Stimulated activated CD4-positive, alpha-beta T cell treated with anti-CD3 and anti-CD28 coated beads, Interleukin-12 subunit alpha, Interleukin-12 subunit beta, amount 100 ng/mL, for 48 hours (primary cell): ENCODE measurements at places on chromosomes 12 and 14.

DNA sequence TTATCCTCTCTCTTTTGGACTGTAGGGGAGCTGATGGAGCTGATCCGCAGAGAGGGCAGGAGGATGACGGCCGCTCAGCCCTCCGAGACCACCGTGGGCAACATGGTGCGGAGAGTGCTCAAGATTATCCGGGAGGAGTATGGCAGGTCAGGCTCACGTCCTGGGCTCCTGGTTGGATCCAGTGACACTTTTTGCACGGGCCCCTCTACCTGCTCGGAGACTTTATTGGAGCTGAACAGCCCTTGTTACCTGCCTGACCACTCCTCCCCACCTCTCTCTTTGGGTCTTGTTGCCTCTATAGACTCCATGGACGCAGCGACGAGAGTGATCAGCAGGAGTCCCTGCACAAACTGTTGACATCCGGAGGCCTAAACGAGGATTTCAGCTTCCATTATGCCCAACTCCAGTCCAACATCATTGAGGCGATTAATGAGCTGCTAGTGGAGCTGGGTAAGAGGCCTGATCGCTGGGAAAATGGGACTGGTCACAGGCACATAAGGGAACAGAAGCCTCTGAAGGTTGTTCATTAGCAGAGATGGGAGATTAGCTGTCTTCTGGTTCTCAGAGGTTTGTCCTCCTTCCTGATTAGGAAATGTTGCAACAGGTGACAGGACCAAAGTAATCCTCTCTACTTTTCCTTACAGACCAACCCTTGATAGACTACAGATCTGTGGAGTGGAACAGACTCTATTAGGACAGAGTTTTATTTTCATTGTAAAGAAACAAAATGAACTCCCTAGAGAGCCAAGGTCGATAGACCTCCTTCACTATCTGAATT is 718 bp downstream of the EIF2B2 start:
- DNase-seq: no peak

DNA sequence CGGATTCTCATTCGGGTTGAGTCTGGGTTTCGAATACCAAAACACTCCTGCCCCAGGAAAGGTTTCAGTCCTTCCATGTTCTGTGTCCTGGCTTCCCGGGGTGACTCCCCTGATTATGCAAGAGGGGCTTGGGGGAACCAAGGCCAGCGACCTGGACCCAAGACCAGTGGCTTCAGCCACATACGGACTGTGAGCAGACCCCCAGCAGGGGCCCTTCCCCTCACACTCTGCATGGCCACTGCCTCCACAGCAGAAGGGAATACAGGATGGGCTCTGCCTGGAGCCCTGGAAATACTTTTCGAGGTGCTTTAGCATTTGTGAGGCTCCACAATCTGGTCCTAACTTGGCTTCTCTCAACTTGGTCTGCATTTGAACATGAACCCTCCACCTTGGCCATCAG is 19.1 kb downstream of the HDAC7 start:
- DNase-seq: no peak

DNA sequence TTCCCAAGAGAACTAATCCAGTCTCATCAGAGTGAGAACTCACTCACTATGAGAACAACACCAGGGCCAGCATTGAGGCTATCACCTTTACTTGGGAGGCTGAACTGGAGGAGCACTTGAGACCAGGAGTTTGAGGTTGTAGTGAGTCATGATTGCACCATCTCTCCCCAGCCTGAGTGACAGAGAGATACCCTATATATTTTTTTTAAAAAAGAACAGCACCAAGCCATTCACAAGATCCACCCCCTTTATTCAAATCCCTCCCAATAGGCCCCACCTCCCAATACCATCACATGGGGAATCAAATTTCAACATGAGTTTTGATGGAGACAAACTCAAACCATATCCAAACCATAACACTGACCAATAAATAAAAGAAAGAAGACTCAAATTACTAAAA is 3.7 kb upstream of the TMX1 start:
- DNase-seq: no peak

- no peak for DNase-seq
Measured at GRCh38 chr14:101991352-101991751, 27.0 kb downstream of the DYNC1H1 start.

DNA sequence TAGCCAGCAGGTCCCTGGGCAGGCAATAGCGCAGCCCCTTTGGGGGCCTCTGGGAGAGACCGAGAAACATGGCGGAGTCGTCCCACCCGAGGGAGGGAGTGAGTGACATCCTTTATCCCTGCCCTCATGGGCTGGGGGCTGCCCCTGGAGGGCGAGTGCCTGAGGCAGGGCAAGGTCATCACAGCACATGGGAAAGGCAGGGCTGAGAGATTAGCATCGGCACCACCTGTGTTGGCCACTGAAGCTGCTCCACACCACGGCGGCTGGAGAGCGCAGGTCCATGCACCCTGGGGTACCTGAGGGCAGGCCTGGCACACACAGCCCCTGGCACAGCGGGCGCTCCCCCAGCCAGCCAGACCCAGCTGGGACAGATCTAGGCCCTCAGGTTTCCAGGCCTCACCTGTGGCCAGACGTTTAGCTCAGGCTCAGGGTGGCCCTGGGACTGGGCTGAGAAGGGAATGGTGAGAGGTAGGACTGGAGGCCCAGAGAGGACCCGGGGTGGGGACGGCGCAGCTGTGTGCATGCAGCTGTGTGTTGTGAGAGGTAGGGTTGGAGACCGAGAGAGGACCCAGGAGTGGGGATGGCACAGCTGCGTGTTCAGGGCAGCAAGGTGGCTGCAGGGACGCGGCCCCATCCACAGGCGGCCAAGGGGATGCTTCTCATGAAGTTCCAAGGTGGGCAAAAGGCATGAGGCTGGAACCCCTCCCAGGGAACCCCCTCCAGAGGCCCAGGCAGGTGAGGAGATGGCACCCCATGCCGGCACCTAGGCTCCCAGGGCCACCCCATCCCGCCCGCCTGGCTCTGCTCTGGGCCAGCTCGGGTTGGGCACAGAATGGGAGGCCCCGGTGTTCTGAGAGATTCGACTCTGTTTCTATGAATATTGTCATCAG is 74.1 kb downstream of the KIF26A start:
- no peak for DNase-seq

DNA sequence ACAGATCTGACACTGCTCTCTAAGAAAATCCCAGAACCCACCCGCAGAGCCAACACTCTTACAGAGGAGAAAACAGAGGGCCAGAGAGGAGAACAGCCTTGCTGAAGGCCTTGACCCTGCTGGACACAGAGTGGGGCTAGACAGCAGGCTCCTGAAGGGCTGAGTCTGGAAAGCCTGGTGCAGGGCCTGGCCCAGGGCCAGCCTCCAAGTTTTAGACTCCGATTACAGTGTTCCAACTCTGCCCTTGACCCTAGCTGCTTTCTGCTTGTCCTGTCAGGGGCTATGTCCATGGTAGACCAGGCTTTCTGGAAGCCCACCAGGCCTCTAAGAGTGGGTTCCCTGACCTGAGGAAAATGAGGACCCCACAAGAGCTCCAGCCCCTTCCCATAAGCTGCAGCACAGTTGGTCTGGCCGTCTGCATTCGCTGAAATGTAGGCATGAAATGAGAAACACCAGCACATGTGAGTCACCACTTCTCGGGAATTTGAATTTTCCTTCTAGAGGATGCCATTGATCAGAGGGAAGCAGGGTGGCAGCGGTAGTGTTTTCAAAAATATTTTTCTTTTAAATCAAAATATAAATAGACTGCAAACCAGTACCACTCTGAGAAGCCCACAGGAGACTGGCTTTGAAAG is 154.4 kb downstream of the CALM1 start:
- DNase-seq: no peak

GRCh38 chr12:67413577-67413976 is 144.4 kb downstream of the CAND1 start:
- no peak for DNase-seq

- DNase-seq: no peak
Measured at GRCh38 chr12:26269562-26270284, 74.3 kb downstream of the SSPN start.

GRCh38 chr14:72826039-72826438 is 67.9 kb downstream of the DPF3 start:
- DNase-seq: no peak

- no peak for DNase-seq
Measured at GRCh38 chr12:121295116-121295745, 1.3 kb downstream of the CAMKK2 start.

- DNase-seq: peak; percentile 26
Measured at GRCh38 chr12:89709995-89710872, 1.6 kb upstream of the ATP2B1 start.

- no peak for DNase-seq
Measured at GRCh38 chr12:15879413-15879812, 2.8 kb upstream of the STRAP start.

- no peak for DNase-seq
Measured at GRCh38 chr12:116765271-116765670, 27.2 kb downstream of the RNFT2 start.

- no peak for DNase-seq
Measured at GRCh38 chr12:62862259-62862881, 72.6 kb downstream of the PPM1H start.

- no peak for DNase-seq
Measured at GRCh38 chr14:74525361-74525851, 31.8 kb downstream of the ISCA2 start.

GRCh38 chr12:1318327-1319031 is 275.9 kb downstream of the FBXL14 start:
- no peak for DNase-seq

- no peak for DNase-seq
Measured at GRCh38 chr12:23113781-23114180, 488.8 kb downstream of the ETNK1 start.
